ENCODE measurements at places on chromosomes 16 and 17. TPM values are rescaled to one million over a fixed set of nuclear protein-coding genes. Genes with fewer than 3 reads are reported as not detected.

The CES5A gene
- total RNA-seq = not detected

The C1QTNF8 gene
- total RNA-seq = not detected

The RAB26 gene
- 0.19 TPM for total RNA-seq

The KRTAP9-8 gene
- not detected for total RNA-seq

The SDK2 gene
- 1.4 TPM for total RNA-seq

The DNAH9 gene
- total RNA-seq = 2.2 TPM

The CDRT15 gene
- not detected for total RNA-seq

The ASGR1 gene
- 2.5 TPM for total RNA-seq

The CACNG4 gene
- total RNA-seq = 2.2 TPM

The SPN gene
- total RNA-seq = 4.4 TPM

The TNFRSF13B gene
- total RNA-seq = not detected

The MARVELD3 gene
- total RNA-seq = not detected

The RNF227 gene
- 8.5 TPM for total RNA-seq

The RTN4RL1 gene
- 4.5 TPM for total RNA-seq

The UTS2R gene
- total RNA-seq = not detected

The PDPK1 gene
- total RNA-seq = 27.2 TPM

The CHD9NB gene
- total RNA-seq = 5.5 TPM

The SECTM1 gene
- 30.1 TPM for total RNA-seq

The UBFD1 gene
- 89.1 TPM for total RNA-seq

The ANKRD11 gene
- 114 TPM for total RNA-seq

The KRTAP2-2 gene
- total RNA-seq = not detected

The IRX3 gene
- 0.88 TPM for total RNA-seq

The GAN gene
- total RNA-seq = 9.6 TPM

The WRAP53 gene
- 4.6 TPM for total RNA-seq

The NAGLU gene
- 48.5 TPM for total RNA-seq

The ETV4 gene
- 0.37 TPM for total RNA-seq

The HASPIN gene
- total RNA-seq = 0.69 TPM

The PERCC1 gene
- not detected for total RNA-seq

The TBC1D3K gene
- total RNA-seq = not detected

The GJD3 gene
- total RNA-seq = not detected

The TPPP3 gene
- 24.9 TPM for total RNA-seq

The HAS3 gene
- 0.56 TPM for total RNA-seq

The MYH1 gene
- total RNA-seq = not detected

The PDIA2 gene
- total RNA-seq = 1.5 TPM

The HOXB6 gene
- total RNA-seq = 10.1 TPM

The BEAN1 gene
- total RNA-seq = 2.2 TPM

The CHP2 gene
- not detected for total RNA-seq

The CBFA2T3 gene
- total RNA-seq = 1.7 TPM

The C17orf78 gene
- total RNA-seq = not detected

The BIRC5 gene
- total RNA-seq = not detected

The DCUN1D3 gene
- total RNA-seq = 77.8 TPM

The KRT28 gene
- not detected for total RNA-seq

The ESRP2 gene
- total RNA-seq = 4.2 TPM

The KCNJ2 gene
- 5.4 TPM for total RNA-seq

The TEDC2 gene
- 0.50 TPM for total RNA-seq

The NEK8 gene
- 2.6 TPM for total RNA-seq

The GUCY2D gene
- not detected for total RNA-seq

The MFSD6L gene
- 0.24 TPM for total RNA-seq

The CLN3 gene
- 28.9 TPM for total RNA-seq
